HAP-1 (cell line): ENCODE measurements at places on chromosomes 5 and 9.
A peak's percentile ranks its signal among the peaks of the same experiment; 100 is the strongest.

- no peak for DNase-seq
Observed at GRCh38 chr9:134768709-134769351, 111.8 kb upstream of the FCN2 start.

DNA sequence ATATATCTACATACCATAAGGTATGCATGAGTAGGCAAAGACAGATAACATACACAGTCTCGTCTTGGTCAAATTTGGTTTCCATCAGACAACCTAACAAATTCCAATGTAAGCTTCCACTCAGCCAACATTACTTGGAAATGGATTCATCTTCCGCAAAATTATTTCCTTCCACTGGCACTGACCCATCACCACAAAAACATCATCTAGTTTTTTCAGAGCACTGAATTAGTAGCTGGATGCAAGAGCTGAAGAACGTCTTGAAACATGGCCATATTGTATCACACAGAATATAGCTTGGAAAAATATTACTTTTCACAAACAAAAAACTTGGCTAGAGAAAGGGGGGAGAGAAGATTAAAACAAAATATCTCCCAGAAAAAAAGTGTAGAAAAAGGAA is 73.5 kb downstream of the EFNA5 start:
- no peak for DNase-seq

- DNase-seq, result peak; percentile 54
Observed at GRCh38 chr5:13957032-13957645, 12.7 kb upstream of the DNAH5 start.

DNA sequence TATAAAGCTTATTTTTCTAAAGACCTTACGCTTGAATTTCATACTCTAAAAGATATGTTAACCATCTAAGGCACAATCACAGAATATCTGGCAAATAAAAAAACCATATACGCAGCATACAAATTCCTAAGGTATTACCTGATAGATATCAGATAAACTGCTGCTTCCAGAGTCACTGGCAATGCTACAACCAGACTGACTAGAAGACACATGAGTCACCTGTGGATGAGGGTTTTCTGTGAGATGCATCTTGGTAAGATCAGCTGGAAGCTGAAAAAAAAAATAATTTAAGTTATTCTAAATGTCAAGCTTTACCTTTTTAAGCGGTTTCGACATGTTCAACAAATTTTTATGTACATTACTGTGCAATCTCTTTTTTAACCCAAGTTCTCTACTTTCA is 113.8 kb downstream of the RAPGEF6 start:
- no peak for DNase-seq

DNA sequence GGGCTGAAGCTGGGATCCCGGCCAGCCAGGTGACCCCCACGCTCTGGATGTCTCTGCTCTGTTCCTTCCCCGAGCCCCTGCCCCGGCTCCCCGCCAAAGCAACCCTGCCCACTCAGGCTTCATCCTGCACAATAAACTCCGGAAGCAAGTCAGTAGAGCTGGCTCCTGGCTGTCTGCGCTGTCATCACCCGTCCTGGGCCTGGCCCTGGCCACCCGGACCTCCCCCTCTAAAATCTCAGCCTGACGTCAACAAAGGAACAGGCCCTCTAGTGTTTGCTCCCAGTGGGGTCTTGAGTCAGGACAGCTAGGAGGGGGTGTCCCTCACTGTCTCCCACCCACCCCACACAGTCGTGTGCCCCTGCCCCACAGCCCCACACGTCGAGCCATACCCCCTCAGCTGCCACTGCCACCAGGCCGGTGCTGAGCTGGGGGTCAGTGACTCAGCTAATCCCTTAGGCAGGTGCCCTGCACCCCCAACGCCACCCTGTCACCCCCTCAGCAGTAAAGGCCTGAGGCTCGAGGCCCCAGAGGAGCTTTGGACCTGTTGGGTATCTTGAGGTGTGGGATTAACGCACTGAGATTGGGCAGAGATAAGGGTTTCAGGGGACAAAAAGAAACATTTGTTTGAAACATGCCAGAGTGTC is 1.1 kb upstream of the LCNL1 start:
- DNase-seq, result no peak

DNA sequence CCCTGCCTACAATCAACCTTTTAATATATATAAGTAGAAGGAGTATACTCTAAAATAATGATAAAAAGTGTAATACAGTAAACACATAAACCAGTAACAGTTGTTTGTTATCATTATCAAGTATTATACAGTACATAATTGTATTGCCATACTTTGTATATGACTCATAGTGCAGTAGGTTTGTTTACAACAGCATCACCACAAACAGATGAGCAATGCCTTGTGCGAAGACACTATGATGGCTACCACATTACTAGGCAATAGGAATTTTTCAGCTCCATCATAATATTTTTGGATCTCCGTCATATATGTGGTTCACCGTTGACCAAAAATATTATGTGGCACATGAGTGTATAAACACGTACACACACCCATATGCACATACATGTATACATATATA is 69.7 kb upstream of the APC start:
- no peak for DNase-seq

- no peak for DNase-seq
Observed at GRCh38 chr5:80874162-80874561, 86.0 kb upstream of the RASGRF2 start.

DNA sequence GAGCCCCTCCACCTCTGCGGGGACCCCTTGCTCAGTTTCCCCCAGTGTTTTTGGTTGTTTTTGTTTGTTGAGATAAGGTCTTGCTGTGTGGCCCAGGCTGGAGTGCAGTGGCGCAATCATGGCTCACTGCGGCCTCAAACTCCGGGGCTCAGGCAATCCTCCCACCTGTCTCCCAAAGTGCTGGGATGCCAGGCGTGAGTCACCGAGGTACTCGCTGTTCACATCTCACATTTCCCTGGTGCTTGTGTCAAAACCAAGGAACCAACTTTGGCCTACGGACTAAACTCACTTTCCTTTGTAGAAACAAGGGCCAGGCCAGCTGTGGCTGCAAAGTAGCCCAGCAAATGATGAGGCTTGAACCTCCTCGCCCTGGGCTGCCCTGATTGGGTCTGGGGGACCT is 9.7 kb upstream of the AJM1 start:
- DNase-seq, result no peak

DNA sequence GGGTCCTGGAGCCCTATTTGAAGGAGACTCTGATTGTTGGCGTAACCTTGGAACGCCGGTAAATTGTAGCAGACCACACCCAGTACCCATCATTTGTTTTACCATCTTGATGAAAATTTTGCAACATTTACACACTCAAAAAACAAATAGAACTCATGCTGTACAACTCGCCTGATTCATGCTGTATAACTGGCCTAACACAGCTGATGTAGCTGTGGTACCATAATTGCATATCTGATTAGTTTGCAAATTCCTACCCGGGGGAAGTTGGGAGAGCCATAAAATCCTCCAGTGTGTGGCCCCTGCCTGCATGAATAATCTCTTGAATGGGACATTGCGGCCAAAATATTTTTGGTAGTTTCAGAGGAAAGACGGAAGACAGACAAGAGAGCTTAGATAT is 9.7 kb downstream of the NIPAL4 start:
- no peak for DNase-seq

- peak; percentile 63 for DNase-seq
Observed at GRCh38 chr9:99822109-99822805, 572 bp downstream of the NR4A3 start.

DNA sequence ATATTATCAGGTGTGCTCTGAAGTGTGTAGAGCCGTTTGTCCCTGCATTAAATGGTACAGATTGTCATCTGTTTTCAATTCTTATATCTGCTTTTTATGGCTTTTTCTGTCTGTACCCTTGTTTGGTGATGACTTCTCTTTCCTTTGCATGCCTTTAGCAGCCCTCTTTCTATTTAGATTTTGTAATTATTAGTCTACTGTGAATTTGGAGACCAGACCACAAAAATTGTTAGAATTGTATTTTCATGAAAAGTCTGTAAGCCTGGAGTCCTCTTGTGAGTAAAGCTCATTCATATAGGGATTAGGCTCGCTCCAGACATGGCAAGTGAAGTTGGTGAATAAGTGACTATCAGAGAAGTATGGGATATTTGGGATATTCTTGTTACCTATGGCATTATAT is 41.7 kb downstream of the NFX1 start:
- no peak for DNase-seq

DNA sequence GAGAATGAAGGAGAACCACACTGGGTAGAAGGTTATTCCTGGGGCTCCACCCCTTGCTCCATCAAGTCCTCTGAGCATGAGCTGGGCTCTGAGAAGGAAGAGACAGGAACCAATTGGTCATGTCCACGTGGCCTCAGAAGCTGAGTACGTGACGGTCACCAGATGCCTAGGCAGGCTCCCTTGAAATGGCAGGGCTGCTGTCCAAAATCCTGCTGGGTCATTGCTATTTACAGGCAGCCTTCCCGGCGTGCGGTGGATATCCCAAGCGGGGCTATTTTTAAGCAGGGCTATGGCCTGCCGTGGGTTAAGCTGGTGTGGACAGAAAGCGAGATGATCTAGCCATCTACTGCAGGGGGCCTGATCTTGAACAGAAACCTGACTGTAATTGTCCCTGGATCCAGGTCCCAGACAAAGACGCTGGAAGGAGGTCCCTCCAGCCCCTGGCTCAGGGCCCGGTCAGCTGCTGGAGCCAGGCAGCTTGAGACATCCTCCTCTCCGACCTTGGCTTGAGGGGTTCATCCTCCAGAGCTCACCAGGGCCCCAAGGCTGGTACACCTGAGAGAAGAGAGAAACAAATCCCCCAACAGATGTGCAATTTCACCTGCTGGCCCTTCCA is 550 bp upstream of the CKMT2 start:
- DNase-seq, result no peak

- no peak for DNase-seq
Observed at GRCh38 chr9:133572821-133573361, 36.3 kb downstream of the FAM163B start.

- DNase-seq, result no peak
Observed at GRCh38 chr9:98789483-98790133, 6.7 kb downstream of the ANKS6 start.

DNA sequence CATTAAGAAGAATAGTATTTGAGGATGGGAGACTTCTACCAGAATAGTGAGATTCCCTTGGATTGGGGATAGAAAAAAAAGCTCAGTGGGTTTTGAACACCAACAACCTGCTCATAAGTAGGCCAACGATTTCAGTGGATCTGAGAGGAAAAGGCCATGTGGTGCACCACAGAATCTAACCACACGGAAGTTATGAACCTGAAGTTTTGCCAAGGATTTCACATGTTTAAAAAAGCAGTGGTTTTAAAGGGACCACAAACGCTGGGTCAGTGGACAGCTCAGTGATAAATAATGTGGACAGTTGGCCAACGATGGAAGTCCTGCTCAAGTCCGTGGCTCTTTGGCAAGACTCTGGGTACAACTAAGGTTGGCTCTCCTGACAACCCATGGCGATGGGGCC is 107.2 kb upstream of the TXNDC8 start:
- DNase-seq, result no peak
